ENCODE measurements at places on chromosomes 7 and 10.

GRCh38 chr10:103685880-103686669 is 169.3 kb downstream of the SH3PXD2A start:
- DNase-seq, result peak; percentile 75

GRCh38 chr7:159051916-159052315 is 92.8 kb downstream of the VIPR2 start:
- no peak for DNase-seq

GRCh38 chr10:76113952-76114351 is 682.5 kb downstream of the LRMDA start:
- DNase-seq, result no peak

GRCh38 chr7:92296235-92296634 is 50.5 kb downstream of the ANKIB1 start:
- DNase-seq, result no peak

- DNase-seq, result no peak
Observed at GRCh38 chr10:44961230-44961571, 1.6 kb downstream of the RASSF4 start.

- peak; percentile 90 for DNase-seq
Observed at GRCh38 chr10:11757454-11757820, 15.3 kb downstream of the ECHDC3 start.

DNA sequence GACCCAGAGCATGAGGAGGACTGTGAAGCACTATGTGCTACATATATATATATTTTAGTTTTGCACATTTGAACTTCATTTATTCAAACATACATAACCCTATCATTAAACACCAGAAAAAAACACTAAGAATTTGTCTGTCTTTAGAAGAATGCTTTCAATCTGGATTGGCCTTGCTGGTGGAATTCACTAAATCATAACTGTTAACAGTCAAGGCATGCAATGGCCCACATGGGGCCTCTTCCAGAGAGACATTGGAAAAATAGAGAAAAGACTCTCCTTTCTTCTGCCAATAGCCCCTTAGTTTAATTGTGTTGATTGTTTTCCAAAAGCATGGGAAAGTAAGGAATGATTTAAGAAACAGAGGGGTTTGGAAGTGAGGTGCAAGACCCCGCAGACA is 77.9 kb downstream of the MRPL32 start:
- DNase-seq, result no peak

GRCh38 chr7:71021131-71021530 is 110.8 kb upstream of the GALNT17 start:
- no peak for DNase-seq

GRCh38 chr7:47303695-47304453 is 278.0 kb downstream of the TNS3 start:
- no peak for DNase-seq

DNA sequence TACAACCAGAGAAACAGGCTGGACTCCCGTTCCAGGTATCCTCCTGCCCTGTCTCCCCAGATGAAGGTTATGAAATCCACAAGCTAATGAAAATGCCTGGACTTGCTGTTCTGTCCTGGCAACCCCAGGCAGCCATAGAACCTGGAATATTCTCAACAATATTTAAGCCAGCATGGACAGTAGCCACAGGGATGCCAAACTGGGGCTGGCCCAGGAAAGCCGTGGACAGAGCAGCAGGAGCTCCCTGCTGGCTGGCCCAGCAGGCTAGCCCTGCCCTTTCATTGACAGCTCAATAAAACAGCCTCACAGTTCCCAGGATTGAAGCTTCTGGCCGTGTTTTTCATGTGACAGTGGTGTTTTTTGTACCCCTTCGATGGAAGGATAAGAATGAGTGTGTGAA is 230.6 kb downstream of the BMPER start:
- DNase-seq, result no peak

GRCh38 chr7:40721342-40721949 is 586.6 kb downstream of the SUGCT start:
- DNase-seq, result no peak

GRCh38 chr7:157378390-157378789 is 41.6 kb downstream of the DNAJB6 start:
- DNase-seq, result no peak

GRCh38 chr10:71828702-71829101 is 22.3 kb downstream of the PSAP start:
- DNase-seq, result no peak

GRCh38 chr7:39043531-39043930 is 65.8 kb downstream of the POU6F2 start:
- DNase-seq, result no peak

DNA sequence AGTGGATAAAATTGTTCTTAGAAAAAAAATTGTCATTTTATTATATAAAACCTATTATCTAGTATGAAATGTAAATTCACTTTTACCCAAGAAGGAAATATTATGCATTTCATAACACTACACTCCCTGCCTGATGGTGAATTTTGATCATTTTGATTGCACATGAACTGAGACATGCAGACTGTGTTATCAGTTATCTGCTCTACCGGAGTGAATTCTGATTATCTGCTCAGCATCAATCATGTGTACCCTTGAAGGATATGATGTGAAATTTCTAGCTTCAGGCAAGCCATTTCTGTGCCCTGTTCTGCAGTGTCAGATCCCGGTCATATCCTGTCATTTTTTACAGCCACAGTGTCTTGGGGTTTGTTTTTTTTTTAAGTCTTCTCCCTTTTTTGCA is 85.0 kb upstream of the FGL2 start:
- DNase-seq, result no peak

- DNase-seq, result no peak
Observed at GRCh38 chr7:98985406-98985805, 107.1 kb downstream of the TRRAP start.

GRCh38 chr7:83060218-83060617 is 102.5 kb downstream of the PCLO start:
- DNase-seq, result no peak

DNA sequence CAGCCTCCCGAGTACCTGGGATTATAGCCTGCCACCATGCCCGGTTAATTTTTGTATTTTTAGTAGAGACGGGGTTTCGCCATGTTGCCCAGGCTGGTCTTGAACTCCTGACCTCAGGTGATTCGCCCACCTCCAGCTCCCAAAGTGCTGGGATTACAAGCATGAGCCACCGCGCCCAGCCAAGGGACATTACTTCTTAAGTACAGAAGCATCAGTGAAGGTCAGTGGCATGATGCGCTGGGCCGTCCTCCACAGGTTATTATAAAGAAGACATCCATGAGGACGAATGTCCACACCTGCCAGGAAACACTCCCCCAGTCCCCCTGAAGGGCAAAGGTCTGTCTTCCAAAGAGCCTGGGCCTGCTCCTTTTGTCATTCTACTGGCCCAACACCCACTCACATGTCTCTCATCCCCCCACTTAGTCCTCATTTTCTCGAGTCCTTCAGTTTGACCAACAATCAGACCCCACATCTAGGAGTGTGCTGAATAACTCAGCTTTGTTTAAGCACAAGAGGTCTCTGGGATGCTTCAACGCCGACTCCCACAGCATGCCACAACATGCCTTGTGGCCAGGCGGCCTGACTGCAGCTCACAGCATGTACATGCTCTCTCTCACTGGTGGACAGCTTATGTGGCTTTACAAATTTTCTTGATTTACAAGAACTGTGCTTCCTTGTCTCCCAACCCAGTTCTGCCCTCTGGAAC is 73.0 kb downstream of the CTBP2 start:
- no peak for DNase-seq

GRCh38 chr7:155136619-155137243 is 66.6 kb downstream of the HTR5A start:
- DNase-seq, result no peak

- DNase-seq, result peak; percentile 61
Observed at GRCh38 chr10:112115781-112116385, 67.7 kb downstream of the GPAM start.

GRCh38 chr10:102677331-102678067 is 33.2 kb downstream of the TRIM8 start:
- DNase-seq, result no peak

- no peak for DNase-seq
Observed at GRCh38 chr7:55233001-55233400, 132.1 kb upstream of the LANCL2 start.

DNA sequence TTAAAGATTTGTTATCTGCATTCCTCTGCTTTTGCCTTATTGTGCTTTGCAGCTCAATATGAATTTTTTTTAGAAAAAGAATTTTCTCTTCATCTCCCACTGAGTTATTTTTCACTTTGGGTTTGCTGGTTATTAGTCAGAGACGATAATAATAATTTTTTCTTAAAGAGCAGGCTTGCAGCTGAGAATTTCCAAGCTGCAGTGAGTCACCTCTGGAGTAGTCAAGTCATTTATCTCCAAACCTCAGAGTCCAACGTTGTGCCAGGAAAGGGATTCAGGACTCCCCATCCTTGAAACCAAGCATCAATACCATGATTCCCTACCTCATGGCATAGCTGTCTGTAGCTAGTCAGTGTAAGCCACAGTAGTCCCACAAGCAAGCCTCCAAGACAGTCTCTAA is 15.2 kb upstream of the EGR2 start:
- DNase-seq, result no peak

DNA sequence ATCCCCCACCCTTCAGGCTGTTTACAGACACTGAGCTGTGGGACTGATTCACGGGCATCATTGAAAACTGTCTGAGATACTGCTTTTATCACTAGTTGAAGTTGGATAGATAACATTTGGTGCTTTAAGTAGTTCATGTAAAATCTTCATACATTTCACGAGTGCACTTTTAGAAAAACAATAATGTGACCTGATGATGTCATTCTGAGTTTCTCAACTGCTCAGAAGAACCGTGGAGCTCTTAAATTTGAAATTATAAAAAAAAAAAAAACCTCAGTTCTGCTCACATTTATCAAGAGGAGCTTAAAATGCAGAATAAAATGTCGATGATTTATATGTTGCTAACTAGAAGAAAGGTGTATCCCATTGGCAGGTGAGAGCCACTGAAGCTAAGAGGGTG is 81.5 kb downstream of the GALNT11 start:
- no peak for DNase-seq

DNA sequence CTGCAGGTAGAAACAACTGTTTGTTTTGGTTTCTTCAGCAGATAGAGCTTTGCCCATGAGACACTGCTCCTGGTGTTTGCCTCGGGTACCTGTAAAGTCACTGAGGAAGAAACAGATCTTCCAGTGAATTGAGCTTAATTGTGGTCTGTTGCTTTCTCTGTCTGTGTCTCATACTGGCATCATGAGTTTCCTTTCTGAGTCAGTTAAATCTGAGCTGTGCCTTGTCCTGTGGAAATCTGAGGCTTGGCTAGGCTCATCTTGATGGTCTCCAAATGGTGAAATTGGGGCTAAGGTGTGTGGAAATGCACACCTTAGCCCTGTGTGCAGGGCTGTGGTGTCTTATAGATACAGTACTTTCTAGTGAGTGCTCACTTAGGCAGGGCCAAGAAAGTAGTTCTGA is 67.4 kb downstream of the GBF1 start:
- DNase-seq, result peak; percentile 19

DNA sequence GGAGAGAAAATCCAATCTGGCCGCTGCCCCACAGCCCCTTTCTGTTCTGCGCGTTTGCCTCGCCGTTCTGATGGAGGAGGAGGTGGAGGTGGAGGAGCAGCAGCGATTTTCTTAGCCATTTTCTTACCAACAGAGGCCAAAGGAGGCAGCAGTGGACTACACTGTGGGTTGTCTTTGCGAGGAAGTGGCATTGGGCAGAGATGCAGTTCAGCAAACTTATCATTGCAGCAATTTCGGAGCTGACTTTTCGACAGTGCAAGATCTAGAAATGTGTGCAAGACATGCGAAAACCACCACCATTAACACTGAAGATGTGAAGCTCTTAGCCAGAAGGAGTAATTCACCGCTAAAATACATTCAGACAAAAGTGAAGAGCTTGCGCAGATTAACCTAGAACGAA is 1.9 kb upstream of the ARL4A start:
- peak; percentile 61 for DNase-seq

- DNase-seq, result peak; percentile 52
Observed at GRCh38 chr10:110376021-110376766, 71.5 kb upstream of the SMNDC1 start.

- no peak for DNase-seq
Observed at GRCh38 chr7:5689118-5689517, 92.3 kb downstream of the RNF216 start.

GRCh38 chr7:90210475-90210874 is 1.1 kb upstream of the STEAP2 start:
- DNase-seq, result no peak

DNA sequence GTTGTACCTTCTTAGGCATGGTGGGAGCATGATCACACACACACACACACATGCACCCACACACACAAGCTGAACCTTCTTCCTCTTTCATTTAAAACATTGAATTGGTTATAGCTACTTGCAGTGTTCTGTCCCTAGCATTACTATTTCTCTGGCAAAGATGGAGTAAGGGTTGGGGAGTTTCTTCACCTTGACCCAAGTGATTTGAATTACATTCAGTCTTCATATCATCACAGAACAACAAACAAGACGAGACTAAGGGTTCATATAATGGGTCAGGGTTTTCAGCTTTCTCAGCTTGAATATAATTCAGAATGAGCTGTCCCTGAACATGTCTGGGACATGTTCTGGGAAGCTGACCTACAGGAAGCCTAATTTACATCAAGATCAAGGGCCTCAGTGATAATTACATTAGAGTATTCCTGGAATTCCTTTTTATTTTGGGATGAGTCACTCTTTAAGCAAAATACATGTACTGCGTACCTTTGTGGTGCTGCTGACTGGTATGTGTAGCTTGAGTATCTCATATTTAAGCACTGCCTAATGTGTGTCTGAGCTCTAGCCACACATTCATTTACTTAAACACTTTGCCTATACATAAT is 213.5 kb upstream of the TMEM229A start:
- DNase-seq, result peak; percentile 3

DNA sequence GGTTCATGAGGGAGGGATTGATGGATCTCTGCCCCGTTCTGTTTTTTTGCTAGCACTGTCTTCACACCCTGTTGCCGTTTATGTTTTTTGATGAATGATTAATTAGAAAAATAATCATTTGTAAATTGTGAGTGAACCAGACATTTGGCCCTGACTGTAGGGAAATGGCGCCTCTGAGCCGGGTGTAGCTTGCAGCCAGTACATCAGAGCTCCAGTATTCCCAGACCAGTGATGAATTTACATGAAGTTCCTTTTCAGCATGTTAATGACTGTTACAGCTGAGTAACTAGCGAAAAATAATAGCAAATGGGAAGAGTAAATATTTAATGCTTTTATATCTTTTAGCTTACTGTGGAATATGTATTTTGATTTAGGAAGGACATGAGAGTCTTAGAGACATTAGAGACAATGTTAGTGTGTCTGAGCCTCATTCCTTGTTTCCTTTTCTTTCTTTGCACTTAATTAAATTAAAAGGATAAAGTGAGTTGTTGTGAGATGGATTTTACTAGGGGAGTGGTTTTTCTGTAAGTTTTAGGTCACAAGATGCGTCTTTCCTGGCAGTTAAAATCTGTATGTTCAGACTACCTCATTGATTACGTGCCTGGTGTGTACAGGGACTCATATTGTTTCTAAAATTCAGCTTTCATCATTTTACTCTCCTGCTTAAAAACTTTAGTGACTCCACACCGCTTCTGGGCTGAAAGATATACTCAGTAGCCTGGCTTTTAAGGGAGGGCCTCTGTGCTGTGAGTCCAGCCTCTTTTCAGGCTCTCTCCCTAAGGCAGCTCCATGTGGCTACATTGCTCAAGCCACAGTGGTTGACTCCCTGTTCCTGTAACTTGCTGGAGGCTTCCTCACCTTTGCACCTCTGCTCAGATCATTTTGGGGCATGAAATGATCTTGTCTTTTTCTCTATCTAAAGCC is 86.4 kb downstream of the AUTS2 start:
- DNase-seq, result no peak

GRCh38 chr10:117860823-117861222 is 185.9 kb downstream of the RAB11FIP2 start:
- DNase-seq, result peak; percentile 2

- peak; percentile 56 for DNase-seq
Observed at GRCh38 chr10:64733980-64734379, 1212.8 kb downstream of the REEP3 start.

Measured in dermis blood vessel endothelial cell (primary cell).